ENCODE measurements at places on chromosomes 1 and 21.

- DNase-seq, result no peak
Measured at GRCh38 chr1:110184446-110184845, 25.7 kb upstream of the KCNC4 start.

GRCh38 chr1:246032031-246032551, 475.0 kb downstream of the SMYD3 start:
- DNase-seq, result peak; percentile 16

- DNase-seq, result no peak
Measured at GRCh38 chr1:59052166-59052590, 244.7 kb upstream of the FGGY start.

- no peak for DNase-seq
Measured at GRCh38 chr1:213914392-213914791, 73.4 kb upstream of the PROX1 start.

- DNase-seq, result no peak
Measured at GRCh38 chr21:39690454-39690853, 54.5 kb upstream of the IGSF5 start.

DNA sequence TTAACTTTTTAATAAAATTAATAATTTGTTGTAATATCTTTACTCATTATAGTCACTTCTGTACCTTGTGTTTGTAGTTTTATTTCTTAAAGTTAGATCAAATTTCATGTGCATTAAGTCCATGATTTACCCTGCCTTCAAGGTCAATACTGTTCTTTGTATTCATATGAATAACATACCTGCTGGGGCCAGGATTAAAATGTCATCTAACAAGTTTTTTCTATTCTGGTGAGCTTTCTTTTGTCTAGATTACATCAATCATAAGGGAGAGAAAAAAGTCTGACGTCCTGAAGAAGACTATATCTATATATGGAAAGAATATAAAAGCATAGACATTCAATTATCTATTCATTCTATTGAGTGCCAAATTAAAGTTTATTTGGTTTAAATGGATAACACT, 232.6 kb downstream of the COL11A1 start:
- DNase-seq, result peak; percentile 68

GRCh38 chr1:201353186-201353940, 24.1 kb downstream of the TNNT2 start:
- DNase-seq, result no peak

DNA sequence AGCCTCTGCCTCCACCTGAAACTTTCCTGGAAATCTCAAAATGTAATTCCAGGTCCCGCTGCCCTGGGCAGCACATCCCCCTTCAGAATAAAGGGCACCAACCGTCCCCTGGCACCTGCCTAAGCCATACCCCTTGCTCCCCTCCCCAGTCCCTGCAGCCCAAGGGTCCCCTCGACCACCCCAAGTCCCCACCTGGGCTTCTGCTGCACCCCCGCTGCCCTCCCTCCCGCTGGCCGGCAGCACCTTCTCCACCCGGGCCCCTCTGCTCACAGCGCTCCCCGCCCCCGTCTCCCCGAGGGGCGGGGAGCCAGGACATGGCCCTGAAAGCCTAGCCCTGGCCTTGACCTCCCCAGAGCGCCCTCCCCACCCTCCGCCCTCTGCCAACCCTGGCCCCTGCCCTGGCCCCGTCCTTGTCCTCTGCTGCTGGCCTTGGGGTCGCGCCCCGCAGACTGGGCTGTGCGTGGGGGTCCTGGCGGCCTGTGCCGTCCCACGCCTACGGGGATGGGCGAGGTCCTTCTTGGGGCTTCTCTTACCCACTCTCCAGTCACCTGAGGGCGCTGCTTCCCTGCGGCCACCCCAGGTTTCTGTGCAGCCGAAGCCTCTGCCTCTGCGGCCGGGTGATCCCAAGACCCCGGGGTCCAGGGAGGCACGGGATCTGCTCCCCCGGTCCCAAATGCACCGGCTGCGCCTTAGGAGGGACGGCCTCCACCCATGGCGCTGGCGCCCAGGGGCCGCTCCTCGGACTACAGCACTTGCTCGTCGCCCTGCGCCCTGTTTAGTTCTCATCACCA, 41.7 kb downstream of the WDR4 start:
- no peak for DNase-seq

DNA sequence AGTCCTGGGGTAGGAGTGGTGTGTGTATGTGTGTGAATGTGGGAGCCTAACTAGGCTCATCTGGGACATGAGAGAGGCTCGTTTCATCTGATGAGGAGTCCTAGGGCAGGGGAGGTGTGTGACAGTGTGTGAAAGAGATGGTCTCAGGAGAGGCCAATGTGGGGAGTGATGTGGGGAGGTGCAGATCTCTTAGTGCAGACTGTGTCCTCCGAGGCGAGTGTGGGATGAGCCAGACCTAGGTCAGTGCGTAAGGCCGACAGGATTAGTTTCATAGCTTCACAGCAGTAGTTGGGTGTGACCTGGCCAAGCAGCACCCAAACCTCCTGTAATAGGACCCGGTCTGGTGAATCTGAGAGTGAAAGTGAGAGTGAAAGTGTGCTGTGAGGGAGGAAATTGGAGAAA, 94.7 kb downstream of the LIPI start:
- DNase-seq, result no peak

- no peak for DNase-seq
Measured at GRCh38 chr1:26932531-26932930, 11.0 kb downstream of the NUDC start.

DNA sequence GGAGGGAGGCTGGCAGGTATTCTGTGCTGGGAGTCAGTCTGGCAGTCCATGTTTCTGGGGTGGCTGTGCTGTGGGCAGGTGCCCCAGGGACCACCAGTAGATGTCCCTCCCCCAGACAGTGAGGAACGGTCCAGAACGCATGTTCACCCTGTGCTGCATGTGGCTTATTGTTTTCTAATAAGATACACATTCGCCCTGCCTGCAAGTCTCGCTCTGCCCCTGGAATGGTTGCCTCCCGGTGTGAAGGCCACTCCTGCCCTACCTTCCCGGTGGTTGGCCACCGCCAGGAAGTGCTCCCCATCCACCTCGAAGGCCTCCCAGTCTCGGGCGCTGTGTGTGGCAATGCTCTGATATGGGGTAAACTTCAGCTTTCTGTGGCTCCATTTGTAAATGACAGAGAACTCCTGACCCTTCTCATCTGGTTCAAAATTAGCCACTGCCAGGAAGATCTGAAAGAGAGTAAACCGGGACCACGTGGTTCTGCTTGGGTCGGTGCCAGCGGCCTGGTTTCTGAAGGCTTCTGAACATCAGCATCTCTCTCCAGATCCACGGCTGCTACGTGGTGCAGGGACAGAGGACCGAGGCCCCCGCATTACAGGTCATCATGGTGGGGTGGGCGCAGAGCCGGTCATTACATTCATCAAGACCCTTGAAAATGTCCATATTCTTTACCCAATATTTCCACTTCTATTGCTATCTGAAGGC, 14.5 kb downstream of the KRTAP10-1 start:
- no peak for DNase-seq

DNA sequence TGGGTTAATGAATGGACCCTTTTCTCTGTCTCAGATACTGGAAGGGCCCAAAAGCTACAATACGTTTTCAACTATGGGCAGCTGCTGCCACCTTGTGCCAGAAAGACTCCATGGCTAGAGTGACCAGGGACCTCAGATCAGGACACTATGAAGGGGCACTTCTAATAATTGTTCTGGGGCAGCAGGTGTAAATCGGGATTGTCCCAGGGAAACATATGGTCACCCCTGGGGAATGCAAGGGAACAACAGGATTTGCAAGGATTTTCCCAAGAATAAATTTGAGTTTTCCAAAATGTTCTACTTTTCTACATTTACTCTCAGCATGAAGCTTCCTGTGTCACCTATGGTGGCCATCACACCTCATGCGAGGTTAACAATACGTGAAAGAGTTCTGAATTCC, 12.0 kb upstream of the FCAMR start:
- DNase-seq, result peak; percentile 59

DNA sequence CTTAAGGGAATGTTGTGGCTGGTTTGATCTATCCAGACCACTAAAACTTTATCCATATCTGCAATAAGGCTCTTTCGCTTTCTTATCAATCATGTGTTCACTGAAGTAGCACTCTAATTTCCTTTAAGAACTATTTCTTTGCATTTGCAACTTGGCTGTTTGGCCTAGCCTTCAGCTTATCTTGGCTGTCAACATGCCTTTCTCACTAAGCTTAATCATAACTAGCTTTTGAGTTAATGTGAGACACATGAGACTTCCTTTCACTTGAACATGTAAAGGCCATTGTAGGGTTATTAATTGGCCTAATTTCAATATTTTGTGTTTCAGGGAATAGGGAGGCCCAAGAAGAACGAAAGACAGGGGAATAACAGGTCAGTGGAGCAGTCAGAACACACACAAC, 124.7 kb downstream of the TNFSF18 start:
- no peak for DNase-seq

- no peak for DNase-seq
Measured at GRCh38 chr1:62686822-62687221, 1.4 kb downstream of the DOCK7 start.

DNA sequence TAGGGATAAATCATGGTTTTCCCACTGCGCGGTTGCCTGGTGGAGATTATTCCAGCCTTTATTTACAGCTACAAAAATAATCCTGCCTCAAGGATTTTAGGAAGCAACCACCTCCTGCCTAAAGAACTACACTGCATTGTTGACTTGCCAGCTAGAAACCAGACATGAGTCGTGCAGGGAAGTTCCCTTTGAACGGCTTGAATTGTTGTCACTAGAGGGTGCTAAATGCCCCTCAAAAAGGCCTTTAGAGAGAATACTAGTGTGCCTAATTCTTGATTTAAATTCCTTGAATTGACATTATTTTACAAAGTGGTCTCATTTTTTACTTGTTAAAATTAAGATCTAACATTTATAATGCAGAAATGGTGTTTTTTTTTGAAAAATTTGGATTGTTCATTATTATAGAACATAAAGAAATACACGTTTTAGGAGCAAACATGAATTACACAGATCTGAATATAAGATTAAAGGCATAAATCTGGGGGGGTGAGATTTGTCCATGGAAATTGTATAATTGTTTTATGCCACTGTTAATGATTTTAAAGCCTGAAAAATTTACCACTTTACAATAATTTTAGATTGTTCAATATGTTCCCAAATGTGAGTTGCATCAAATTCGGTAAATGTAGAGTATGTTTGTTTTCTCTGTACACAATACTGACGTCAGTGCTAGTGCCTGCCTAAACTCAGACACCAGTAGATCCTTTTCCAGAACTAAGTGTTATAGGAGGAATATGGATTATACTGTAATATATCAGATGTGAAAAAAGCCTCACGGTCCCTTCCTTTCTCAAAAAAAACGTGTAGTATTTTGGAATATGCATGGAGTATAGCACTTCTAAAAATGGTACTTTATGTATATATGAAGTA, 7.6 kb upstream of the ERG start:
- peak; percentile 65 for DNase-seq

DNA sequence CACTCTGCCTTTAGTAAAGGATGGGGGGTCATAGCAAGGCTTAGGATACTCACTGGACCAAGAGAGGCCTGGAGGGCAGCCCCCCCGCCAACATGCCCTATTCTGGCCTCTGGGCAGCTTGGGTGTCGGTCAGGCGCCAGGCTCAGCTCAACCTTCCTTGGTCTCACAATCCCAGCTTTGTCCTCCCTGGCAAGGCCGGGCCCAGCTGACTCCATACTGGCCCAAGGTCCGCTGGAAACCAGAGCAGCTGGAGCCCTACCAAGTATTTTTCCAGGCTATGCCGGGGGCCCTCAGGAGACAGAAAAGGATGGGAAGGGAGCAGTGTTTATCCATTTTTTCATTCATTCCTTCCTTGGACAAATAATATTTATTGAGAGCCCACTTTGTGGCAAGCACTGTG, 6.2 kb downstream of the FBXO2 start:
- DNase-seq, result no peak

GRCh38 chr1:246320286-246320685, 186.8 kb downstream of the SMYD3 start:
- no peak for DNase-seq

DNA sequence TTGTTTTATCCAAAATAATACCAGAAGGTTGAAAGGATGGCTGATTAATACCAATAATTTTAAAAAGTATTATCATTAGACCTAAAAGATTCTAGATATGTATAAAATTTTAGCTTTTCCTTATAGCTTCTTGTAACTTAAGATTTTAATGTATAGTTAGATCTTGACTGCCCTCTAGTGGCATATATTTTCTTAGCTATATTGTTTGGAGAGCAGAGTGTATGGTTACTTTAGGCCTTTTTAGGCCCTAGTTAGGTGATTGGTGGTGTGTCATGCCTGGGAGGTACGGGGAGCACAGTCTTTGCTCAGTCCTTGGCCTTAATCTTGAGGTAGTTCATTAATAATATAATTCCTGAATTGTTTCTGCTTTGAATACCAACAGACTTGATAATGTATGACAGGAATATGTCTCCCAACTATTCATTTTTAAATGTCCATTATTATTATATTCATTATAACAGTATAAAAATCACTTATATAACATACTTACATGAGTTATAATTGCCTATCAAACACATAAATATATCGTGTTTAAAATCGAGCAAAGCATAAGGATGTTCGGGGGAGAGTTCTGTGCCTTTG, 328.4 kb downstream of the ZP4 start:
- DNase-seq, result peak; percentile 80

GRCh38 chr1:168057921-168058320, 78.8 kb downstream of the GPR161 start:
- no peak for DNase-seq

- DNase-seq, result no peak
Measured at GRCh38 chr1:177927021-177927596, 42.7 kb downstream of the SEC16B start.

GRCh38 chr1:227909188-227909587, 38.5 kb downstream of the WNT9A start:
- DNase-seq, result peak; percentile 35

GRCh38 chr1:211739671-211740411, 64.4 kb upstream of the NEK2 start:
- peak; percentile 67 for DNase-seq

GRCh38 chr21:33959680-33960079, 44.1 kb upstream of the ATP5PO start:
- DNase-seq, result no peak

- DNase-seq, result no peak
Measured at GRCh38 chr1:221760911-221761310, 19.0 kb upstream of the DUSP10 start.

- DNase-seq, result no peak
Measured at GRCh38 chr1:200877839-200878551, 5.2 kb downstream of the GPR25 start.

GRCh38 chr1:56418151-56418631, 161.2 kb downstream of the PLPP3 start:
- DNase-seq, result peak; percentile 35

DNA sequence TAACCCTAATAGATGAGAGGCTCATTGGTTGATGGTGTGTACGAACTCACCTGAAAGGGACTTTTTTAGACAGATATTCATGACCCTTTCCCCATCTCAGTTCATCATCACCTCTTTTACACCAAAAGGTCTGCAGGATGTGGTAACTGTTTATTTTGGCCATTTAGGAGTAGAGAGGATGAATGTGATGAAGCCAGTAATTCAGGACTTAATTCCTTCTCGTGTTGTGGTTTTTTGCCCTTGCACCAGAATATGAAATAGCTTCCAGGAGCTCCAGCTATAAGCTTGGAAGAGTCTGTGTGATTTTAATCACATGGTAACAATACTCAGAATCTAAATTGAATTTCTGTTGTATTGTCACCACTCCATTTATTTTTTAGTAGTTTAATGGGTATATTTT, 189.4 kb upstream of the KCTD3 start:
- no peak for DNase-seq

GRCh38 chr1:150021191-150021694, 10.7 kb upstream of the OTUD7B start:
- DNase-seq, result no peak

- no peak for DNase-seq
Measured at GRCh38 chr1:67256291-67257172, 51.1 kb upstream of the IL12RB2 start.

Measured in NCI-H69 (cell line).